ENCODE measurements at places on chromosomes 1 and 21.

- no peak for DNase-seq
Observed at GRCh38 chr1:101440485-101440884, 203.7 kb downstream of the S1PR1 start.

DNA sequence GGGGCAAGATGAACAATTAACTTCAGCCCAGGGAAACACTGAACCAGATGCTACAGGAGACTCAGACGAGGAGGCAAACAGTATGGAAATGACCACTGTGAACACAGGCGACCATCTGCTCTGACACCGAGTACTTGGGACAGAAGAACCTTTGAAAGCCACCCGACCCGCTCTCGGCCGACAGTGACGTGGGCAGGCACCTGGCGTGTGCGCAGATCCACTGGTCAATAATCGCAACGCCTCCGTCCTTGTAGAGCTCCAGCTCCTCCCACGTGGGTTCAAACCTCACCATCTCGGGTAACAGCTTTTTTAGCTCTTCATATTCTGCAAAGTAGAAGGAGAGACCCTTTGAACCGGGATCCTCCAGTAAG is 20.3 kb downstream of the POFUT2 start:
- no peak for DNase-seq

GRCh38 chr1:243354511-243355153 is 98.8 kb downstream of the SDCCAG8 start:
- DNase-seq, result no peak

DNA sequence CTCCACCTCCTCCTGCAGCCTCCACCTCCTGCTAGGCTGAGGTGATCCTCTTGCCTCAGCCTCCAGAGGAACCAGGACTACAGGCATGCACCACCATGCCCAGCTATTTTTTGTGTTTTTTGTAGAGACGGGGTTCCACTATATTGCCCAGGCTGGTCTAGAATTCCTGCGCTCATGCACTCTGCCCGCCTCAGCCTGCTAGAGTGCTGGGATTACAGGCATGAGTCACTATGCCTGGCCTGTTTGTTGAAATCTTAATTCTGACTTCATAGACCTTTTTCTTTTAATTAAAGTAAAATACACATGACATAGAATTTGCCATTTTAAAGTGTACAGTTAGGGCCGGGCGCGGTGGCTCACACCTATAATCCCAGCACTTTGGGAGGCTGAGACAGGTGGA is 42.7 kb downstream of the FAAP20 start:
- DNase-seq, result no peak

DNA sequence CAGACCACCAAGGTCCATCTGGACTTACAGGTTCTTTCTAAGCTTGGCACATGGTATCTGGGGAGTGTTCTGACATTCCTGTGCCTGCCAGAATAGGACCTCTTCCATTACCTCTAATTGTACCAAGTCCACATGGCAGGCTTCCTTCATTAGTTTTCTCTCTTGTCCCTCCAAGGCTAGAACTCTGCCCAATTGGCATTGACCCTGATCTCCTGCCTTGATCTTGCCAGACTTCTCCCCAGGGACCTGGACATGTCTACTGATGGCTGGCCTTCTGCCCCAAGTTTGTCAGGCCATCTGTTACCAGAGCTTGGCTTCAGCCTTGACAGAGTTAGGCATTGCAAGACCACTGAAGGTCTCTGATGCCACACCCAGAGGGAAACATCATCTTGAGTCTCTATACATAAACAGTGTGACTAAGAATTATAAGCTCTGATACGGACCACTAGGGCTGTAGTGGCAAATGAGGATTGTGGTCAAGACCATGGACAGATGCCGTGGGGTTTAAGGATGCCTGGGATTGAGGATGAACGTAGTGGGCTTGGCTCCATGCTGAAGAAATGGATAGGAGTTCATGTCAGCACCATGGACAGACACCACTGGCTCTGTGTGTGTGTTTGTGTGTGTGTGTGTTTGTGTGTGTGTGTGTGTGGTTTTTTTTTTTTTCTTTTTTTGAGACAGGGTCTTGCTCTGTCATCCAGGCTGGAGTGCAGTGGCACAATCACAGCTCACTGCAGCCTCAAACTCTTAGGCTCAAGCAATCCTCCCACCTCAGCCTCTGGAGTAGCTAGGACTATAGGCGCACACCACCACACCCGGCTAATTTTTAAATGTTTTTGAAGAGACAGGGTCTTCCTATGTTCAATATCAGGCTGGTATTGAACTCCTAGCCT is 19.5 kb upstream of the PSMB2 start:
- DNase-seq, result peak; percentile 87

DNA sequence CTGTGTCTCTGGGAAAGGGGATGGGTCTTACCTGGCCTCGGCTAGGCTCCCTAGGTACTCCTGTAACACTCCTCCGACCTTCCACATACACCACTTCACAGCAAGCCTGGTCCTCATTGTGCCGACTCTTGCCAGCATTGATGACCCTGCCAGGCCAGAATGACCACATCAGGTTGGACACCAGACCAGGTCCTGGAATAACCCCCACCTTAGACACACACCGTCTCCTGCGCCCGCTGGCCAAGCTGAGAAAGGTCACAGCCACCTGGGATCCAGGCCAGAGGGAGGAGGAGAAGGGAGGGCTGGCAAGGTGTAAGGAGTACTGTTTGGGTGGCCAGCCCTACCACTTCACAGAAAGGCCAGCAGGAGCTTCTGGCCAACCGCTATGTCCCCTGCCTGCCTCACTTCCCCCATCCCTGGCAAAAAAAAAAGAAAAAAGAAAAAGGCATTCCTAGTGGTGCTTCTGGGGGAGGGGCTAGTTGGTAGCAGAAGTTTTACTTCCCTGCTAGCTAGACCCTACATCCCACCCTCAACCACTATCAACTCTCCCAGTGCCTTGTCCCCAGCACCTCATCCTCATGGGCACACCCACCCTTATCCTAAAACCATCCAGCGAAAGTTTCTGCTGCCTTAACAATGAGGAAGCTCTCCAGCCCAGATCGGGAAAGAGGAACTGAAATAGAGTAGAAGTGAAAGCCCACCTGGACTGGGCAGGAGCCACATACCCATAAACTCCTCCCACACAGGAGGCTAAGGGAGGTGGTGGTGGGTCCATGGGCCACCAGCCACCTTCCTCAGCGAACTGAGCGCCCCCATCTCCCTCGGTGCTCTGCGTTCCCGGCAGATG is 1.4 kb downstream of the PPM1J start:
- no peak for DNase-seq

GRCh38 chr1:55969322-55969721 is 610.0 kb downstream of the PLPP3 start:
- DNase-seq, result no peak

DNA sequence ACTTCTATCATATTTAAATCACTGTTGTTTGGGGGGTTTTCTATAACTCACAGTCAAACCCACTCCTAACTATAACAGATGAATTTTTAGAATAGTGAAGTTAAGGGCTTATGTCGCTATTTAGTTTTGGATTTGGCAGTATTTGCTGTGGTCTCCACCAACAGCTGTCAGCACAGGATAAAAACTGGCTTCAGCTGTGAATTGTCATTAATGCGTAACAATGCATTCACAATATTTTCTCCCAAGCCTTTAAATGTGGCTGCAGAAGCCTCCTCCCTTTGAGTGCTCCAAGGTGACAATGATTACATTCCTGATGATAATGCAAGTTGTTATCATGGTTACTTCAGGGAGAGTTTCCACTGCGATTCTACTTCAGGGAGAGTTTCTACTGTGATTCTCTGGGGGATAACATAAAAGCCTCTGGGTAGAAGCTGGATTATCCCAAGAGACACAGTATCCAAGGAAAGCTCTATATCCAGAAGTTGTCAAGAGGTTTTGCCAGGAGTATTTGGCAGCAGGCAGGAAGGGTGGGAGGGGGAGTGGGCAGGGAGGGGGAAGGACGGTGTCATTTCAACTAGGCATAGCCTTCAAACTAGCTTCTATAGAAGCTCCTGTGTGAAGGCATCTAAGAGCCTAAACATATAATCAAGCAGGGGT is 14.9 kb upstream of the SMIM12 start:
- no peak for DNase-seq

DNA sequence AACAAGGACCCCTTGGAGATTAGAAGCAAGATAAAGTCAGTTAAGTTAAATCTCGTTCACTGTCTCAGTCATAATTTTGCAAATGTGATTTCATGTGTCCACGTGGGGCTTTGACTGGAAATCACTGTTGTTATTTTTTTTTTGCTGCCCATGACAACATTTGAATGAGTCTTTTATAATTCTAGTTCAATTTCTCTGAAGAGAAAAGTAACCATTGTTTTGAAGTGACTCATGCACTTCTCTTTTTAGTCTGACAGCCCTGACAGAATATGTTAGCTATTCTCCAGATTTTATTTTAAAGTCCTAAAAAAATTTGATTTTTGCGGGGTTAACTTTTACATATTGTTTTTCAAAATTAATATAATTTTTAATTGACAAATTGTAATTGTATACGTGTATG is 30.7 kb upstream of the NLRP3 start:
- DNase-seq, result no peak

DNA sequence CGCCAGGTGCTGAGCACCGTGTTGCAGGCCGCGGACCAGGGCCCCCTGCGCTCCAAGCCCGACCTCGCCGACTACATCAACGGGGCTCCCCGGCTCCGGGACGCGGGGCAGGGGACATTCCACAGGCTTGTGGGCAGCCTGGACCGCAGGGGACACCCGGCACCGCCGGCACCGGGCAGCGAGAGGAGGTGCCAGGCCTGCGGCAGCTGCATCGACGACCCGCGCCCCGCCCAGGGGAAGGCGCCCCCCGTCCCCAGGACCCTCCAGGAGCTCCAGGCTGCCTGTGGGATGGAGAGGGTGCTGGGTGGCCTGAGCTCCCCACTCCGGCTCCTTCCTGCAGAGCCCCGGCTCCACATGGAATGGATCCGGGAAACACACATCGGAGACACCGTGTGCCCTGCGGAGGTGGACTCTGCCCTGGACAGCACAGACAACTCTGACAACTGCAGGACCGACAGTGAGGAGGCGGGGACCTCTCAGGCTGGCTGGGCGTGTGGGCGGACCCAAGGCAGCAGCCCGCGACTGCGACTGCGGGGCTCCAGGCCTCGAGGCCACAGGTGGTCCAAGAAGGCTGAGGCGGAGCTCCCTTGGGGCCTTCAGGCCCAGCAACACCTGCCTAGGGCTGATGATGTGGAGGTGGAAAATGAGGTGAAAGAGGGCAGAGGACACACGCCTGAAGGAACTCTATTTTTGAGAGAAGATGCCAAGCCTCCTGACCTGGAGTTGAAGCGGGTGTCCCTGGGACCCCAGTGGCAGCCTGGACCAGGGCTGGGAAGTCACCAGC is 22.8 kb downstream of the KIAA1614 start:
- DNase-seq, result peak; percentile 77

GRCh38 chr1:8981169-8981568 is 35.5 kb downstream of the CA6 start:
- no peak for DNase-seq

GRCh38 chr1:221862971-221863370 is 121.1 kb upstream of the DUSP10 start:
- no peak for DNase-seq

GRCh38 chr1:1305300-1306069 is 2.2 kb downstream of the ACAP3 start:
- no peak for DNase-seq

GRCh38 chr1:60893136-60893930 is 189.0 kb upstream of the NFIA start:
- no peak for DNase-seq

DNA sequence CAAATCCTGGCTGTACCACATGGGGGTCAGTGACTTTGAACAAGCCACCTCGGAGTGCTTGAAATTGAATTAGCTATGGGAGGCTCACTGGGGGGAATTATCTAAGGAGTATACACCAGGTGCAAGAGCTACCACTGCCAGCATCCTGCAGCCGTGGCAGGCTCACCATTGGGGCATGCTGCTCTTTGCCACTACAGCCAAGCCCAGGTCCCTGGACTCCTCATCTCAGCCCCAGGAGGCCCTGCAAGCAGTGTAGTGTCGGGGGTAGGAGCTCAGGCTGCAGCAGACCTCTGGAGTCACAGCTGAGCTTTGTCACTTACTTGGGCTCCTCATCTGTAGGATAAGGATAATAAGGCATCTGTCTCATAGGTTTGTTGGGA is 35.3 kb downstream of the ACOT11 start:
- no peak for DNase-seq

- DNase-seq, result no peak
Observed at GRCh38 chr21:38123626-38124025, 133.2 kb upstream of the KCNJ15 start.

DNA sequence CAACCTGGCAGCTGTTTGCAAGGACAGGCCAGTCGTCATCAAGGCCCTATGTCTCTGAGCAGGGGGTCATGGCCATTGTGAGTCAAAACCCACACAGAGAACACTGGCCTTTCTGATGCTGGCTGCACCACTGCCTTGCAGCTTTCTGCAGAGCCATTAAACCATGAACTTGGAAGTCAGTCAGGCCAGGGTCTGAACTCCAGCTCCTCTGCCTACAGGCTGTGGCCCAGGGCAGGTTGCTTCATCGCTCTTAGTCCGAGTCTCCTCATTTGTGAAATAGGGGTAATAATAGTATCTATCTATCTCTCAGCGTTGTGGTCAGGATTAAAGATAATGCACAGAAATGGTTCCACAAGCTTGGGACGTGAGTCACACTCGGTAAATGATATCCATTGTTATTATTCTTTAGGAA is 35.8 kb upstream of the HIVEP3 start:
- DNase-seq, result peak; percentile 39

DNA sequence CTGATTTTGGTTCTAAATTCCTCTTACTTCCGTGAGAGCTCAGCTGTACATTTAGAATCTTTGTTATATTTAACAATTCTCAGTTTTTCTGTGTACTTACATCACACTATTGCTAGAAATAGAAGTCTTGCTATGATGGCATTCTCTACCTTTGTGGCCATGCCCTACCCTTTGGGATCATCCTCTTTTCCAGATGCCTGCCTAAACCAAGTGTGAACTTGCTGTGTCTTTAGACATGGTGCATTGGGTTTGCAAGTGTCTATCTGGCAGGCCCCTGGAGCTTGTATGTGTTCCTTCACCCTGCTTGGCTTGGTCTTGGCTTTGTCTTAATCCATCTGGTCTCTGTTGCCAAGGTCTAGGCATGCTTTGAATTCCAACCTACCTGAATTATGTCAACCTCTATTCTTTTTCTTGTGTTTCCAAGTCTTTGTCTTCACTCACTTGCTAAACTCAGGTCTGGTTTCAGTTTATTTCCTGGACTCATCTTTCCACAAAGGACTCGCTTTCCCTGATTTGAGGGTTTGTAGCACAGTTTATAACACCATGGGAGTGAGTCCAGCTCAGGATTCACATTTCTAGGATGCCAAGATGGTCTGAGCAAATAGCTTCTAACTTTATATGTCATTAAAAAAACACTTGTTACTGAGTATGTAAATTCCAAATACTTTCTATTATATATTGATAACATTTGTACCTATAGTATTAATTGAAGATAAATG is 20.6 kb upstream of the APOBEC4 start:
- DNase-seq, result no peak

DNA sequence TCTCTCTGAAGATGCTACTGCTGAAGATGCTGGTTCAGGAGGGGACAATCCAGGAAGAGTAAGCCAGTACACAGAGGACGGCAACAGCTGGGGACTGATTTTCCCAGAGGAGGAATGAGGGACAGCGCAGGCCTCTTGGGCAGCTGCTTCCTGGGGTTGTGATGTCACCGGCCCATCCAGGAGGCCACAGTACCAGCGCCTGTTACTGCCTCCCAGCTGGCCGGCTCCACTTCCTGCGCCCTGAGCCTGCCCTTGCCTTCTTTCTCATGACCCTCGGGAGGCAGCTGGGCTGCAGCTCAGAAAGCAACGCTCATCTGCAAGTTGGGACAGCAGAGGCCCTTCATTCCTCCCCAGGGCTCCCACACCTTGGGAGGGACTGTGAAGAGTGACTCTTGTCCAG is 21.9 kb upstream of the ID3 start:
- no peak for DNase-seq
